ENCODE measurements at places on chromosomes 3 and 15.

GRCh38 chr15:32885713-32886112, 167.9 kb downstream of the GREM1 start:
- no peak for DNase-seq

DNA sequence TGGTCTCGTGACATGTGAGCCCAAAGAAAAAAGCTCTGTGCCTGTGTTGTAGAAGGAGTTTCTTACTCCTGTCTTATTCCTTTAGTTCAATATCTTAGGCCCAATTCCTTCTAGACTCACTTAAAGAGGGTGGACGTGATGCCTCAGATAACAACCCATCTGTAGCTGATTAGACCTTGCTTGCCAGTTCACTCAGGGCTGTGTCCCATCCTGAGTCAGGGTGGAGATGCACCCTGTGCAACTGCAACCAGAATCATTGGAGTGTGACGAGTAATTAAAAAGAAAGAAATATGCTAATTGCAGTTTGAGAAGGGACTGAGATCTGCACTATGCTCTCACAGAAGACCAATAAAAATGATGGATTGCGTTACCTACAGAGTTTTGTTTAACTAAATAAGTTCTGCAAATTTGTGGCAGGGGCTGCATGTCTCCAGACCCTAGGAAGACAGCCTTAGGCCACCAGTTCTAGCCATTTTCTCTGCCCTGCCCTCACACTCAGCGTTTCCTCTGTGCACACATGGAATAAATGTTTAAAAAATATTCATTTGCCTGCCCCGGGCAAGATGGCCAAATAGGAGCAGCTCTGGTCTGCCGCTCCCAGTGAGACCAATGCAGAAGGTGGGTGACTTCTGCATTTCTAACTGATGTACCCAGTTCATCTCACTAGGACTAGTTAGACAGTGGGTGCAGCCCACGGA, 83.0 kb downstream of the MOBP start:
- no peak for DNase-seq

DNA sequence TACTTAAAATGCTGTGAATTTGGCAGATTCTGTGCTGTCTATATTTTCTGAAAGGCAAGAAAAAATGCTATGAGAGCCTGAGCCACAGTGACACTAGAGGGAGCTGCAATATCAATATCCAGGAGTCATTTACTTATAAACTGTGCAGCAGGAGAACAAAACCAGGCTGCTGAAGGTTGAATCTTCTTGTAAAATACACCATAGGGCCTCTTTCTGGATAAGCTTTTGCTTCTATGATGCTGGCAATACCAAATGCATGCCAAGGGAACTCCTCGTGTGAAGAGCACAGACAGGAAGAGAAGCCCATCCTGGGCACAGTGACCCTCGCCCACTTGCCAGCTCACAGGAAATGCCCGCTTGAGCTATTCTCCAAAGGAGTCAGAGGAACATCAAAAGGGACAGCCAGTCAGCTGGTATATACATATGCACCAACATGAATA, 48.0 kb upstream of the TSPAN3 start:
- no peak for DNase-seq

GRCh38 chr3:159856590-159857104, 132.0 kb upstream of the IL12A start:
- DNase-seq = no peak

DNA sequence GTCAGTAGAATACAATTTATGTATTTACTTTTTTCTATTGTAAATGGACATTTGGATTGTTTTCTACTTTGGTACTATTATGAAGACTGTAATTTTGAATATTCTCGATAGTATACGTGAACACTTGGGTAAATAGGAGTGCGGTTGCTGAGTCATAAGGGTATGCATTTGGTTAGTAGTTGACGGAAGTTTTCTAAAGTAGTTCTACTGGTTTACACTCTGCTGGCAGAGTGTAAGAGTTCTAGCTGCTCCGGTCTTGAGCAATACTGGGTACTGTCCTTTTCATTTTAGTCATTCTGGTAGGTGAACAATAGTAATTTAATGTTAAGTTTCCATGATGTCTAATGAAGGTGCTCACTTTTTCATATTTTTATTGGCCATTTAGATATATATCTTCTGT, 70.0 kb downstream of the MEF2A start:
- DNase-seq = no peak

DNA sequence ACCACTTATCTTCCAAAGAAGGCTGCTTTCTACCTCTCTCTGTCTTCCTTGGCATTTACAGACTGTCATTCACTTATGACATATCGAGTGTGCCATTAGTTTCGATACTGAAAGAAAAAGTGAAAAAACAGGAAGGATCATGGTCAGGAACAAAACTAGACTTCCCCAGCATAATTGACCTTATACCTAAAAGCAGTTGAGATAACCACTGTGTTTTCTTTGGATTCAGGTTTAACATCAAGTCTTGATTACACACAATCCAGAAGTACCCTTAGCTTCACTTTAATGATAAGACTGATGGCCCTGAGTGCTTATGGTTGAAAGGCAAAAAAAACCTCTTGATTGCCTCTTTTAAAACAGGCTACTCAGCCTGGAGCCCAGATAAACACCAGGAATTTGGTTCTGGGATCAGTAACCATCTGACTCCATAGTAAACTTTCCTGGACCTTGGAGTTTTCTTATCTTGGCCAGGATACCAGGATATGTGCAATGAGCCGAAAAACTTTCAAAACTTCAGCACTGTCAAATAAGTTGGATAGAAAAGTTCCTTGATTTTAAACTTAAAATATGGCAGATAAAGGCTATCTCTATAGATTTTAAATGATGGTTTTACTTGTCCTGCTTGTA, 5.0 kb upstream of the UACA start:
- no peak for DNase-seq

DNA sequence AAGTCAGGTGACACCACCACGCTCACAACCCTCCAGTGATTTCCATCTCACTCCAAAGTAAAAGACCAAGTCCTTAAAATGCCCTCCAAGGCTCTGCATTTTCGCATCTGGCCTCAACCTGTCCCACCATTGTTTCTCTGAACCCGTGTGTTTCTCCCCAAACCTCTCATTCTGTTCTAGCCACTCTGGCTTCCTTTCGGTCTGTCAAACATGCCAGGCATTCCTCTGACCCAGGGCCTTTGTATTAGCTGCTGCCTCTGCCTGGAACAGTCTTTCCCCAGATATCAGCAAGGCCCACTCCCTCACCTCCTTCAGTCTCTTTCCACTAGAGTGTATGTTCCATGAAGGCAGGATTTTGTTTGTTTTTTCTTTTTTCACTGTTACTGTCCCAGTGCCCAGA, 16.0 kb downstream of the MAP2K5 start:
- DNase-seq = no peak

DNA sequence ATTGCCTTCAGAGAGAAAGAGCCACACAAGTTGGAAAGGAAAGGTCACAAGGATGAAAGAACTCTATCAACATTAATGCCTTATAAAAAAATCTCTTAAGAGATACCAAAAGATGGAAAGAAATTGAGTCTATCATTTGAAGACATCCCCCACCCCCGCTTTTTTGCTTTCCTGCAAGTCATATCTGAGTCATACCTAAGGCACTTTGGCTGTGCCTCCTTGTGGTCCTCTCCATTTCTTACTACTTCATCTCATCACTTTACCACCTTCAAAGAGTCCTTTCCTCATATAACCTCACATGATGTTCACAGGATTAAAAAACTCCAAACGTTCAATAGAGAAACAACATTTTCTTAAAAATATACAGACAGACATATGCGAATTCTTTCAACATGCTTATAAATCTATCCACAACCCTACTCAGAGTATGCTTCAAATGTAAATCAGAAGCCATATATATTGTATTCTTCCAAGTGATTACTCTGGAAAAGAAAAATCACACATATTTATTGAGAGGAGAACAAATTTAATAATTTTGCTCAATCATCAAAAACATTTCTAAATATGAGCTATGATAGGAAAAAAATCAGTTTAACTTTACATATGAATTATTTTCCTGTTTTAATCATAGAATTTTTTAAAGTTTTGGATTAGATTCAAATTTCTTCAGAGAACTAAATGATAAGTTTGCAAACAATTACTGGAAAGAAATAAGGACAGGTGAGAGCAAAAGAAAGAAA, 1003.9 kb upstream of the CFAP20DC start:
- DNase-seq = no peak

- no peak for DNase-seq
Observed at GRCh38 chr3:140834266-140835037, 107.2 kb upstream of the SLC25A36 start.

DNA sequence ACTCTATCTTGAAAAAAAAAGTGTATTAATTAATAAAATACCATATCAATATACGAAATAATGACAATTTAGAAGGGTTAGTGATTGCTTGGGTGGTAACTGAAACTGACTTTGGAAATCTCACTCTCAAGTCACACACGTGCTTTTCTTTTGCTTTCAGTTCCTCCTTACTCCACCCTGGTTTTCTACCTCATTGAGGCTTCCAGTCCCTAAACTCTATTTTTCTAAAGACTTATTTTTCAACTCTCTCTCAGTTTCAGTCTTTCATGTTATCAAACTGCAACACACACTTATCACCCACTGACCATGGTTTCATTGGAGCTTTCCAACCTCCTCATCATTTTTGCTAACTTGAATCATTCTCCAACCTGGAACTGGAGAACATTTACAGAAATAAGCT, 23.5 kb downstream of the IL12A start:
- no peak for DNase-seq

DNA sequence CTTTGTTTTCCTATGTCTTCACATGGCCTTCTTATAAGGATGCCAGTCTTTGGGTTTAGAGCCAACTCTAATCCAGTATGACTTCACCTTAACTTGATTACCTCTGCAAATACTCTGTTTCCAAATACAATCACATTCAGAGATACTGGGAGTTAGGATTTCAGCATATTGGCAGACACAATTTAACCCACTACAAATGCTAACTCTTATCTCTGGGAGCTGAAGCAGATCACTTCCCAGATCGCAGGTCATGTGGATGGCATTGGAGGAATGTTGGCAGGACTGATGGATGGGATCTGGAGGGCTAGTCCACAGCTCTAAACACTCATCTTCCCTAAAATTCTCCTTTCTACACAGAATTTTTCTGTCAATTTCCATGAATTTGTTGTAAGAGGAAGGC, 46.2 kb upstream of the ADGRG7 start:
- no peak for DNase-seq

DNA sequence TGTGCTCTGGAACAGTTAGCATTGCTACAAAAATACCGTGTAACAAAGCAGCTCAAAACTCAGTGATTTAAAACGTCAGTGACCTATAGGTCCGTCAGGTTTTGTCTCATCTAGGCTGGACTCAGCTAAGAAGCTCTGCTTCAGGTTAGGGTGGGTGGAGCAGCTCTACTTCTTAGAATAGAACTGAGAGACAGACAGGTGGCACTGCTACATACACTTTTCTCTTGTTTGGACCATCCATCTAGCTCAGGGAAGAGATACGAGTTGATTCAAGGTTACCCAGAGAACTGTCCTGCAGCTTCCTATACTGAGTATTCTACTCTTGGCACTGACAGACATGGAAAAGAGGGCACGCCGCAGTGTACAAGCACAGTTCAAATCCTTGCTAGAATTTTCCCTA, 456.1 kb downstream of the IGSF11 start:
- no peak for DNase-seq

GRCh38 chr3:110181226-110181625, 843.9 kb upstream of the DPPA4 start:
- no peak for DNase-seq

DNA sequence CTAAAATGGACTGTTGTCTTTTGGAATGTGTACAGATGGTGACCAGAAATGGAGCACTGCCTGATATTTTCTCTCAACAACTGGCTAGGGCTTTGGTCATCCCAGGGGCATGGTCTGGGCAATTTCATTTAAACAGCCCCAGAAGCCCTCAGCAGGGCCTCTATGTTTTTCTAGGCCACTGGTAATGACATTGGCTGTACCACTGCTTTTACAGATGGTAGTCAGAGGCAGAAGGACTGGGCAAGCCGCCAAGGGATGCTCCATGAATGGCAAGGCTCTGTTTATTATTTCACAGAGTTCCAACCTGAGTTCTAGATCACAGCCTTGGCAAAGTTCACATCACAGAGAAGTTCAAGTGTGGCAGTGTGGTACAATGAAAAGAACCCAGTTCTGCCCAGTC, 37.0 kb upstream of the LMCD1 start:
- no peak for DNase-seq

DNA sequence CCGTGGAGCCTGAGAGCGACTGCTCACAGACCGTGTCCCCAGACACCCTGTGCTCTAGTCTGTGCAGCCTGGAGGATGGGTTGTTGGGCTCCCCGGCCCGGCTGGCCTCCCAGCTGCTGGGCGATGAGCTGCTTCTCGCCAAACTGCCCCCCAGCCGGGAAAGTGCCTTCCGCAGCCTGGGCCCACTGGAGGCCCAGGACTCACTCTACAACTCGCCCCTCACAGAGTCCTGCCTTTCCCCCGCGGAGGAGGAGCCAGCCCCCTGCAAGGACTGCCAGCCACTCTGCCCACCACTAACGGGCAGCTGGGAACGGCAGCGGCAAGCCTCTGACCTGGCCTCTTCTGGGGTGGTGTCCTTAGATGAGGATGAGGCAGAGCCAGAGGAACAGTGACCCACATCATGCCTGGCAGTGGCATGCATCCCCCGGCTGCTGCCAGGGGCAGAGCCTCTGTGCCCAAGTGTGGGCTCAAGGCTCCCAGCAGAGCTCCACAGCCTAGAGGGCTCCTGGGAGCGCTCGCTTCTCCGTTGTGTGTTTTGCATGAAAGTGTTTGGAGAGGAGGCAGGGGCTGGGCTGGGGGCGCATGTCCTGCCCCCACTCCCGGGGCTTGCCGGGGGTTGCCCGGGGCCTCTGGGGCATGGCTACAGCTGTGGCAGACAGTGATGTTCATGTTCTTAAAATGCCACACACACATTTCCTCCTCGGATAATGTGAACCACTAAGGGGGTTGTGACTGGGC, 7.3 kb downstream of the FAM131A start:
- no peak for DNase-seq

- DNase-seq = no peak
Observed at GRCh38 chr3:181328346-181328745, 338.8 kb upstream of the DNAJC19 start.

- DNase-seq = no peak
Observed at GRCh38 chr3:67245545-67245944, 247.4 kb downstream of the KBTBD8 start.

DNA sequence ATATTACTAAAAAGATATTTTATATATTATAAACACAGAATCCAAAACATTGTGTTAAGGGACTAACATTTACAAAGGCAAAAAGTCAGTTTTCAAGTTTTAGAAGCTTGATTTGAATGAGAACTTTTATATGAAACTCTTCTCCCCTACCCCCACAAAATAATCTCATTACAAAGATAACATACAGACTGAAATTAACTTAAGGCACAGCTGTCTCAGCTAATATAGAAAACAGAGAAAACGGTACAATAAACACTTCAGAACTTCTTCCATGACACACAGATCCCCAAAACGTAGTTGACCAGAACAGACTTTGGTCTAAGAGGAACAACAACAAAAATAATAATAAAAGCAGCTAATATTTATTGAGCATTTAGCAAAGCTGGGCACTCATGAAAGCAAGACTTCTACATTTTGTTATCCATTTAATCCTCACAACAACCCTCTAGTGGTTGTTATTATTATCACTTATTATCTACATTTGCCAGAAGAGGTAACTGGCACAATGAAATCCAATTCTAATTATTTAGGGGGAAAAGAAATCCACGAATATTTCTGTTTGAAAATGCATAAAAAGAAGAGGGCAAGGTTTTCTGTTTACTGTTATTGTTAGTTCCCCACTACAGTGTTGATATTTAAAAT, 68.1 kb downstream of the PFN2 start:
- no peak for DNase-seq
